ENCODE measurements at places on chromosomes 11 and 22.
A peak's percentile ranks its signal among the peaks of the same experiment; 100 is the strongest.

- peak; percentile 17 for DNase-seq
Measured at GRCh38 chr11:13354335-13354734, 76.7 kb downstream of the BMAL1 start.

GRCh38 chr11:117550466-117550865, 222.8 kb downstream of the CEP164 start:
- no peak for DNase-seq

GRCh38 chr11:134763030-134763388, 351.0 kb upstream of the B3GAT1 start:
- no peak for DNase-seq

- peak; percentile 73 for DNase-seq
Measured at GRCh38 chr22:37686002-37686982, at the start of gene NOL12. NOL12 (plus strand) TSS chr22:37686343; CDS start chr22:37686393, 50 bp downstream.

- no peak for DNase-seq
Measured at GRCh38 chr22:45971408-45972028, 5.4 kb downstream of the WNT7B start.

GRCh38 chr11:2518111-2518982, 73.5 kb downstream of the KCNQ1 start:
- DNase-seq, result no peak

- no peak for DNase-seq
Measured at GRCh38 chr11:116498161-116498560, 274.6 kb downstream of the BUD13 start.

DNA sequence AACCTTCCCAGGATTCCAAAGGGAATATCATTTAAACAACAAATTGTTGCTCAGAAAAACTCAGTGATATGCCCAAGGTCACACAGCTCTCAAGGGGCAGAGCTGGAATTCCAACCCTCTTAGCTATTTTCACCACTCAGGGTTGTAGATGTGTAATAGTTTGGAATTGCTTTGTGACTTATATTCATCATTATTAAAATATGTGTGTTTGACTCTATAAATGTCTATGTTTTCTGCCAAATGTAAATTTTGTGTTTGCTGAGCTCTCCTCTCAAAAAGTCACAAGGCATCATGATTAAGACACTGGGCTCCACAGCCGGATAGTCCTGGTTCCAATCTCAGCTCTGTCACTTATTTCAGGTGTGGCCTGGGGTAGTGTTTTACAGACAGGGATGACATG, 407.3 kb downstream of the TMEM135 start:
- DNase-seq, result peak; percentile 70

DNA sequence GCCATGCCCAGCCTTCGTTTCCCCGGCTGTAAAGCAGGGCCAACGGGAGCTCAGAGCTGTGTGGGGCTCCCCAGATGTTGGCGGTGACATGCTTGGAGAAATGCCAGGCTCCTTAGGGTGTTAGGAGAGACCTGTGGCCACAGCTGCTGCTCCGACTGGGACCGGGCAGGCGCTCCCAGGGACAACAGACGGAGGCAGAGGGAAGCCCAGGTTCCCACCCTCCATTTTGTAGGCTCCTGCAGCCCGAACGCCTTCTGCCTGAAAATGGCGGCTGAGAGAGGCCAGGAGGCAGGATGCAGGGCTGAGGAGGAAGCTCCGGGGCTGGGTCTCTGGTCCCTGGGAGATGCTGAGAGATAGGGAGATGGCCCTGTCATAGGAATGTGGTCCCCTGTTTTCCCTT, 10.0 kb downstream of the CD6 start:
- no peak for DNase-seq

DNA sequence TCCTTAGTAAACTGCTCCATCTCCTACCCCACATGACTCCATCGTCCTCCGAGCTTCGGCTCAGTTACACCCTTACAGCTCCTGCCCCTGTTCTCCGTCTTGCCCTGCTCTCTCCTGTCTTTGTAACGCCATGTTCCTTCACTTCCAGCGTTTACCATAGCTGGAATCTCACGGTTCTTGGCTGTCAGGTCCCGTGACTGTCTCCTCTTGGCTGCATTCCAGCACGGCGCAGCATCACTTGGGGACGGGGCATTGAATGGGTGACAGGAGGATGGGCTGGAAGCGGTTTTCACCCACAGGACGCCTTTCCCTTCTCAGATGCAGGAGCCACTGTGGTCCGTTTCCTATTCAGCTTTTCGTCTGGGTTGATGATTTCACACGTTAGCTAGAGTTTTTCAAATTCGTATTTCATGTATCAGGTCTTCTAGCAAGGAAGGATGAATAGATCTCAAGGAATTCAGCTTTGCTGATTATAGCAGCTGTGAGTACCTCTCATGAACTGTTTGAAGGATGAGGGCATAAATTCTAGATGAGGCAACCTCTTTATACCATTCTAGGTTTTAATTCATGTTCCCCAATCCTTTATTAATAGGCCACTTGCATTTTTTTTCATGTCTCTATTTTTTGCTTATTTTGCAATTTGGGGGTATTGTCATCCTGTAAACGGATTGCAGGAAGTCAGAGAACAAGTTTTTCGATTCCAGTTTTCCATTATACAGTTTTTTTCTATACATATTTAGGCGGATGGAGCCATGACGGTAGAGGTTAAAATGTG, 29.1 kb downstream of the ZBED4 start:
- DNase-seq, result no peak

GRCh38 chr11:3905080-3905953, 49.9 kb downstream of the STIM1 start:
- peak; percentile 51 for DNase-seq

DNA sequence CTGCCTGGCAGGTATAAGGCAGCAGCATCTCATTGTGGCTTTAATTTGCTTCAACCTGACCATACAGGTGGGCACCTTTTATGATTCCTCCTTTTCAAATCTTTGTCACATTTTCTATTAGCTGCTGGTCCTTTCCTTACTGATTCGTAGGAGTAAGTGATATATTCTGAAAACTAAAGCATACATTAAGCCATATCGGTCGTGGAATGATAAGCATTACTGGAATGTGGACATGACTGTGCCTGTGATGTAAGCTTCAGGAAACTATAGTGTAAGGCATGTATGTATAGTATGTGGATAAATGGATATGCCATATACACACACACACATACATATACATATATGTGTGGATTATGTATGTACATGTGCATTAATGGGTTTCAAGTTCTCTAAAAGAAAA, 20.8 kb downstream of the YPEL1 start:
- DNase-seq, result no peak

- DNase-seq, result peak; percentile 53
Measured at GRCh38 chr11:111465400-111465799, 46.8 kb downstream of the BTG4 start.

DNA sequence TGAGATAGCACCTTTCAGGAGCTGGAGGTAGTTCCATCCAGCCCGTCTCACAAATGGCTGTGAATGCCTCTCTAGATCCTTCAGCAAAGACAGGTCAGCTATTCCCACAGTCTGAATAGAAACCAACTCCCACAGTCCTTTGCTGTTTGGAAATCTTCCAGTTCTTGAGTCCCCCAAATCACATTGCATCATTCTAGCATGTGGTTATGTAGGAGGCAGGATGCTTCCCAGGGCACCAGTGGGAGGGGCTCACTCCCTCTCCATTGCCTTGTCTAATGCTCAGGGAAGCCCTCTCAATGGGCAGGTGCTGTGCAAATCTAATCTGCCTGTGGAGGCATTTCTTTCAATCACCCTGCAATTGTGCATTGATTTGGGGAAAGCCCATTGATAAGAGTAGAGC, 14.6 kb downstream of the NAV2 start:
- DNase-seq, result no peak

GRCh38 chr11:71145368-71145767, 107.0 kb downstream of the SHANK2 start:
- DNase-seq, result no peak

GRCh38 chr22:17780116-17780740, 6.0 kb upstream of the BID start:
- DNase-seq, result no peak

Measured in HFFc6 (cell line).